EH (cell line): ENCODE measurements at places on chromosomes 7 and 10.
A peak's percentile ranks its signal among the peaks of the same experiment; 100 is the strongest.

GRCh38 chr10:123942114-123942861 is 50.7 kb upstream of the CPXM2 start:
- DNase-seq = peak; percentile 42

- DNase-seq = peak; percentile 33
These were observed 48.7 kb upstream of the DYNC1I1 start for GRCh38 chr7:95723583-95724180.

DNA sequence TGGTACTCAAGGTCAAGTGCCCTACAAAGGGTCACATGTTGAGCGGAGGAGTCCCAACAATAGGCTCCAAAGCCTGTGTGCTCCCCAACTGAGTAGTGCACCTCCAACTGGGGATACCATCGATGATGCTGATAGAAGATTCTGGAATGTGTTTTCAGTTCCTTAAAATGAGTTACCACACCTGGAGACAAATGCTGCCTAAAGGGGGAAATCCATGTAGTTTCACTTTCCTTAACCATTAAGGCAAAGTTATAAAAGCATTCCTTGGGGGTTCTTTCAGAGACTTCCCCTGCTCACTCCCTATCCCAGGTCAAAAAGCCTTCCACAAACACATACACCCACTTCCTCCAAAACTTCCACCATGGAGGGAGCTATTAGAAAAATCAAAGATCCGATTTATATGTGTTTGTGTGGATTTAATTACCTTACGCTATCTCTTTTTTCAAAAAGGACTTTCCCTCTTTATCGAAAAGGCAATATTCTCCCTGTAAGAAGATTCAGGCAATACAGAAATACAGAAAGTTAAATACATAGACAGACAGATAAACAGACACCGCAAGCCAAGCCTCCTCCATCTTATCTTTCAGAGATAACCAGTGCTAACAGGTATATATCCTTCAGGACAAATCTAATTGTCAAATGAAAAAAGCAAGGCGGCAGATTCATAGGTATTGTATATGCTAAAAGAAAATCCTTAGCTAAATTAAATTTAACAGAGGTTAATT is 135.9 kb upstream of the ASAH2 start:
- DNase-seq = no peak

DNA sequence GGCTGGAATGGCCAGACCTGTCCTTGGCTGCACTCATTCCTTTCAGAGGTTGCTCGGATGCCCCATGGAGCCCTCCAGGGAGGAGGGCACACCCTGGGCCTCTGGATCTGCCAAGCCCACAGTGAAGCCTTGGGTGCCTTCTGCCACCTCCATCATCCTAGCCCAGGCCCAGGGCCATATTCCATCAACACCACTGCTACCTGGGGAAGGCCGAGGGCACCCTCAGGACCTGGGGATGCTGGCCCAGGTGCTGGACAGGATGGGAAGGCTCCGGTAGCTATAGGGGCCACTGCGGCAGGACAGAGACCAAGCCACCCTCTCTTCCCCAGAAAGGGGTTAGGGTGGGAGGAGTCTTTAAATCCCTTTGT is 810 bp downstream of the OPN4 start:
- no peak for DNase-seq

GRCh38 chr7:140239653-140239935 is 62.8 kb upstream of the KDM7A start:
- DNase-seq = no peak
